ENCODE measurements at places on chromosomes 4 and X.

DNA sequence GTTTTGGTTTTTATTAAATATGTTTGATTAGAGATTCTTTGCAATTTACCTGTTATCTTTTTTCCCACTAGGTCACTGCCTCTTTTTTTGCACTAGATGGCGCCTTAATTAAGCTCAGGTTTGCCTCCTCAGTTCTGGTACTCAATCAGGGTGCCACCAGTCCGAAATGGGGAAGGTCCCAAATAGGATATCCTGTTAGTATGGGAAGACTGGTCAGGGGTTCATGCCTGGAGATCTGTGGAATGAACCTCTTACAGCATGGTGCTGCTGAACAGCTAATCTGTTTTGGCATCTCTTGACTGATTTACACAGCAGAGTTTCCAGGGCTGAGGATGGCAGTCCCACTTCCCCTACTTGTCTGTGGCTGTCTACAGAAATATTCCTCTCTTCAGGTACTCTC lies 24.2 kb upstream of the VSIG1 start:
- no peak for DNase-seq

- no peak for DNase-seq
Observed at GRCh38 chrX:49756692-49757091, 60.9 kb upstream of the PAGE1 start.

DNA sequence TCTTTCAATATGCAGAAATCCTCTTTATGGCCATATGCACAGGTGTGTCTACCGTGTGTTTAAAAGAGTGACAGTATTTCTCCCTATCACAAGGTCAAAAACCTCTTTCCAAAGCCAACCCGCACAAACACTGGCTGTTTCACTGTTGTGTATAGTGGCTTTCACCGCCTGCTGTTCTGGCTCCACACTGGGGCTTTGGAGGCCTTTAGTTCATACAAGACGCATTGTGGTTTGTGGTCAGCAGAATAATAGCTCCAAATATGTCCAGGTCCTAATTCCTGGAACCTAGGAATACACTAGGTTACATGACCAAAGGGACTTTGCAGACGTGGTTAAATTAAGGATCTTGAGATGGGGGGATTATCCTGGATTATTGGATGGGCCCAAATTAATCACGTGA lies 40.7 kb upstream of the FAM9A start:
- DNase-seq = no peak

DNA sequence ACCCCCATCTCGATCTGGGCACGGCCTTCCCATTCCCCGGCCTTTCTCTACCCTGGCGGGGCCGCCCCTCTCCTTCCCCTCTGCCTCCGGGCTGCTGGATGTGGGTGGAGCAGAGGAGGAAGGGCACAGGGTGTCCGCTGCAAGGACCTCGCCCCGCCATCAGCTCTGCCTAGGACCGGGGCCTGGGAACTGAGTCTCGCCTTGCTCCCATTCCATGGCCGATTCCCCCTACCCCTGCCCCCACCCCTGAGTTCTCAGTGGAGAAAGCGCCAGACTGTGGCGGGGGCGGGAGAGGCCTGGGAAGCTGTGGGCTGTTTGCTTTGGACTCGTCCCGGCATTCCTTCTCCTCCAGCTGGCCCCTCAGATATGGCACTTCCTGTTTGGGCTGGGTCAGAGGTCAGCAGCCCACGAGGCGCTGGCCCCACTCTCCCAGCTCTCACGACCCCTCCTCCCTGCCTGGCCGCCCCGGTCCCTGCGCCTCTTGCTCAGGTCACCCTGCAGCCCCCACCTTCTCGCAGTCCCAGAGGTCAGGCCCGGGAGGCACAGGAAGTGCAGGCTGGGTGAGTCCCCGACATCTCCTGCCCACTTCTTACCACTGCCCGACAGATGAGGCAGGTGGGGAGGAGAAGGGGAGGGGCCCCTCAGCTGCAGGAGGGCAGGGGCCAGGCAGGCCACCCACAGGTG lies 6.4 kb upstream of the BGN start:
- DNase-seq = no peak

GRCh38 chr4:75848891-75849290 lies 53.4 kb downstream of the PPEF2 start:
- no peak for DNase-seq
